ENCODE measurements at places on chromosomes 6 and 20.

GRCh38 chr6:11143394-11144371 lies 32.2 kb upstream of the ERVFRD-1 start:
- no peak for DNase-seq

GRCh38 chr6:51792273-51793030 lies 295.0 kb downstream of the PKHD1 start:
- DNase-seq = no peak

- DNase-seq = no peak
These were observed 57.7 kb upstream of the UST start for GRCh38 chr6:148689168-148689567.

DNA sequence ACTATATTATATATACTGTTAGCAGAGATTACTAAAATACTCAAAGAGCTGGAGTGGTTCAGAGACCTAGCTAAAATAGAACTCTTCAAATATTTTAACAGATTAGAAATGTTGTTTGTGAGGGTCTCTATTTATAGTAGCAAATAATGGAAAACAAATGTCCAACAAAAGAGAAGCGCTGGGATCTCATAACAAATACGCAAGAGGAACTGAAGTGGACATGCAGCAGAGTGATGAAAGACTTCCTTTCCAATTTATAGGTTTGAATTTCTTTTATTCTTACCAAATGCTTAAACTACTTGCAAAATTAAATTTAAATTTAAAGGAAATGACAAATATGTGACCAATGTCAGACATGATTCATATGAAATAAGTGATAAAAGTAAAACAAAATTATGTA lies 49.9 kb downstream of the PIGU start:
- no peak for DNase-seq

GRCh38 chr6:88626460-88626859 lies 337.0 kb downstream of the RNGTT start:
- DNase-seq = no peak

- no peak for DNase-seq
These were observed 59.6 kb upstream of the QKI start for GRCh38 chr6:163354761-163355425.

DNA sequence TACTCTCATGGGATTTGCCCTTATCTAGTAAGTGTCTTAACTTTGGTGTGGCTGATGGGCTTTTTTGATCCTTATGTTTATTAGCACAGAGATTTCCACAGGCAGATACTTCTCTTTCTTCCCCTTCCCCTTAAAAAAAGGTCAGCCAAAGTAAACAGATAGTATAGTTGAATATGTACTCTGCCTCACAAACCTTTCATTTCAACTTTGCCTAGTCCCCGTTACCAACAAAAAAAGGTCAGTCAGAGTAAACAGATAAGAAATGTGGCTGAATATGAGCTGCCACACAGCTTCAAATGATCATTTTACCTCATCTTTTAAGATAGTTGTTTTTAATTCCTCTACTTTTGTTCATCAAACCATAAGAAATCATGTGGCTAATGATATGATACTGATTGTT lies 34.1 kb upstream of the SLC35D3 start:
- no peak for DNase-seq

DNA sequence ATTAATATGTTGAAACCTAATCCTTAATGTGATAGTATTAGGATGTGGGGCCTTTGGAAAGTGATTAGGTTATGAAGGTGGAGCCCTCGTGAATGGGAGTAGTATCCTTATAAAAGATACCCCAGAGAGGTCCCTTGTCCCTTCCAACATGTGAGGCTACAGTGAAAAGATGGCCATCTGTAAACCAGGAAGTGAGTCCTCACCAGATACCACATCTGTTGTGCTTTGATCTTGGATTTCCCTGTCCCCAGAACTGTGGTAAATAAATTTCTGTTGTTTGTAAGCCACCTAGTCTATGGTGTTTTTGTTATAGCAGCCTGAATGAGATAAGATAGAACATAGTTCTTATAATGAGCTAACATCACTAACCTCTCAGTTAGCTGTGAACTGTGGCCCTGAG lies 16.6 kb upstream of the CALHM6 start:
- no peak for DNase-seq

GRCh38 chr6:129578315-129578714 lies 131.7 kb downstream of the ARHGAP18 start:
- no peak for DNase-seq

DNA sequence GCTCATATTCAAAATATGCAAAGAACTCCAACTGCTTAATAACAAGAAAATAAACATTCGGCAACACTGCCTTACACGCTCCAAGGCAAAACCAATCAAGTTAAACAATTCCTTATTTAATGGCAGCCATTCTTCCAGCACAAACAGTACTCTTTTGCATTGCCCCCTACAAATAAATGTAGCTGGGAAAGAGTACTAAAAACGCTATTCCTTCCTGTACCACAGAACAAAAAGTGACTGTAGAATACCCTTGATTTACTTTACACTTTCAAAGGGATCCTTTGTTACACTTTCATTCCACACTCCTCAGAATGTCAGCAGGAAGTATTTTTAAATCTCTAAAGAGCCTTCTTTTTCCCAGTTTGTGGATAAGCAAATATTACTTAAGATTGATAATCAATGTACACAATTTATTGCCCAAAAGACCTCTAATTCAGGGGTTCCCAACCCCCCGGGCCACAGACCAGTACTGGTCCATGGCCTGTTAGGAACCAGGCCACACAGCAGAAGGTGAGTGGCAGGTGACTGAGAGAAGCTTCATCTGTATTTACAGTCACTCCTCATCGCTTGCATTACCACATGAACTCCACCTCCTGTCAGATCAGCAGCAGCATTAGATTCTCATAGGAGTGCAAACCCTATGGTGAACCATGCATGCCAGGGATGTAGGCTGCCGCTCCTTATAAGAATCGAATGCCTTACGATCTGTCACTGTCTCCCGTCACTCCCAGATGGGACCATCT lies 51.6 kb downstream of the MBOAT1 start:
- no peak for DNase-seq

- no peak for DNase-seq
These were observed 35.3 kb downstream of the NEDD9 start for GRCh38 chr6:11197175-11197536.

DNA sequence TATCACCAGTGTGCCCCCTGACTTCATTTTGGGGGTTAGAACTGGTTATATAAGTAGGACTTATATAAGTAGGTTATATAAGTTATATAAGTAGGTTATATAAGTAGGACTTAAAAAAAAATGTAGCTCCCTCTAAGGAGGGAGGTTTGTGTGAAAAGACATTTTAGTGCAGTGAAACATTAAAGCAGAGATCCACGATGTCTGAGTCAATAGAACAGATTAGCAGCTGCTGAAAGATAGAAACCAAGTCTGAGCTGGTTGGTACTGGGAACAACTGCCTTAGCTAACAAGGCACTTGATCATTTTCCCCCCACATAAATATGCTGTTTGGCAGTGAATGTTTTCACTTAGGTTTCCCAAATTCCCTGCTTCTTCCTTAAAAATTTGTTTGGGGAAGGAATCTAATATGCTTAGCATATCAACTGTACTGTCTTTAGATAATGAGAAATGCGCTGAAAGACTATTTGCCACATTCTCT lies 2.1 kb upstream of the RPS12 start:
- DNase-seq = no peak

- DNase-seq = no peak
These were observed 77.2 kb downstream of the DNAH8 start for GRCh38 chr6:38792356-38792755.

GRCh38 chr6:26240157-26241032 lies 124.6 kb upstream of the BTN3A2 start:
- no peak for DNase-seq

DNA sequence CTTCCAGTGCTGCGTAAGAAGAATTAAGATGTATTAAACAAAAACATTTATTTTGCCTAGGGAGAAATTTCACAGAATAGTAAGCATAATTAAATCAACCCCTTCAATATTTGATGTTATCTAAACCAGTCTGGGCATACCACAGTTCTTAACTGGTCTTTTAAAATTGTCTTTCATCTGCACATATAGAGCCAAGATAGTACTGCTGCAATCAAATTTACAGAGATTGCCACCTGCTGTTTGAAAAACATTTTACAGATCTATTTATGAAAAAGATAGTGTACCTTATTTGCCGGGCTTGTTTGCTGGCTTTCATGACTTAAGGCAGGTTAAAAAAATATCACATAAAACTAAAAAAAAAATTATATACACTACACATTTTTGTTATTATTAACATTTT lies 323.2 kb downstream of the ADGRB3 start:
- no peak for DNase-seq

- no peak for DNase-seq
These were observed 117.9 kb upstream of the THBS2 start for GRCh38 chr6:169371344-169372127.

- DNase-seq = no peak
These were observed 28.3 kb upstream of the NHSL1 start for GRCh38 chr6:138527411-138528088.

DNA sequence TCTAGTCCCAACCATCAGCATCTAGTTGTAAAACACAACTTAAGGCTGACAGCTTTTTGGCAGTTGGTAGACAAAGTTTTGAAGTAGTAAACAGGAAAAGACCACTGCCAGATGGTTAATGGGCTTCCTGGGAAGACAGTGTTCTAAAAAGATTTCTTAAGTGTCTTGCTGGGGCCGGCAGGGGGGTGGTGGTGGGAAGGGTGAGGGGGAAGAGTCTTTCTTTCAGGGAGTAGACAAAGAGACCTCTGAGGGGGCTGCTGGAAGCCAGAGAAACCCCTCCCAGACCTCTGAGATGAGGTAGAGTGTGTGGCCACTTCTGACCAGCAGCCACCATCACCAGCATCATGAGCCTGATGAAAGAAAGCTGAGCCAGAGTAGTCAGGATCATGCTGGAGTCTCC lies 784.9 kb downstream of the TENT5A start:
- DNase-seq = no peak

GRCh38 chr20:58876437-58876836 lies 23.9 kb downstream of the GNAS start:
- DNase-seq = no peak

DNA sequence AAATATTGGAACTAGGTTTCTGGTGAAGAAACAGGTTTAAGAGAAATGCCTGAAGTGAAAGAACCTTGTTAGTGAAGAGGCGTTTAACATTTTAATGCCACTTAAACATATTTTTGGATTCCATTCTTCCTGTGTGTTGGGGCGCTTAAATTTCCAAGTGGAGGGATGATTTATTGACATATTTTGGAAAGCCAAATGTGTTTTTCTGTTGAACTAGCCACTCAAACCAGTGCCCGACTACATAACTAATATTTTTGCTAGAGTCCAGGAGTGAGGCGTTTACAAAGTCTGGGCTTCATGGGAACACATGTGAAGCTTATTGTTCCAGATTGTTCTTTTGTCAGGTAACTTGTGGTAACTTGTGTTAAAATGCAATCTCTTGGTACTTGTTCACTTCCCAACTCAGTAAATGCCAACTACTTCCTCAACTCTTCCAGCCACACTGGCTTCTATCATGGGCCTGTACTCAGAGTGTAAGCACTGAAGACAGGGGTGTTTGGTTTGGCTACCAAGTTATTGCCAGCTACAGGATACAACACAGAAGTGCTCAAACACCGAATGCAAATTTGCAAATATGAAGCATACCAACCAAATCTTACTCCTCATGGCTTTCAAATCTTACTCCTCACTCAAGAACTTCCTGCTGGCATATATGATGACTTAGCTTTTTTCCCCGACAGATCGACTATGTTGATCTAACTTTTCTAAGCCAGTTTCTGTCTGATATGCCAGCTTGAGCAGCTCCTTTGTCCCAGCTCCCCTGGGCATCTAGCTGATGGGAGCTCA lies 2.0 kb upstream of the ZNFX1 start:
- no peak for DNase-seq

DNA sequence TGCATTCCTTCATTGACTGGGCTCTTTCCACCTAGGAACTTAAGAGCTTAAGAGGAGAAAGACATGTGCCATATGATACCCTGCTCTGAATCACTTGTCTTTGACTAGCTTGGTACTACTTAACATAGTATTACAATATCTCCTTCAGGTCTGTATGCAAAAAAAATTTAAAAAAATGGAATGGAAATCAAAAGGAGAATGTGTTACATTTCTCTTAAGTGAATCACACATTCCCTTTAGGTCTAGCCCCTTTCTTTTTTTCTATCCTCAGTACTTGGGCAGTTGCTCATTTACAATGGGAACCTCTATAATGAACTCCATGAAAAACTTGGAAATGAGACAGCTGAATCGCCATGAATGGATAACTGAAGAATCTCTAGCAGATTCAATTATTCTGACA lies 53.8 kb downstream of the SLC35F1 start:
- DNase-seq = no peak

- no peak for DNase-seq
These were observed 7.2 kb downstream of the BTBD3 start for GRCh38 chr20:11924923-11925322.

- DNase-seq = no peak
These were observed 11.0 kb downstream of the TRIM10 start for GRCh38 chr6:30149858-30150550.

GRCh38 chr20:63657937-63658748 lies at the start of gene RTEL1:
RTEL1 (plus strand) TSS chr20:63658312; CDS start chr20:63659403, 1,091 bp downstream.
- DNase-seq = peak; percentile 81

DNA sequence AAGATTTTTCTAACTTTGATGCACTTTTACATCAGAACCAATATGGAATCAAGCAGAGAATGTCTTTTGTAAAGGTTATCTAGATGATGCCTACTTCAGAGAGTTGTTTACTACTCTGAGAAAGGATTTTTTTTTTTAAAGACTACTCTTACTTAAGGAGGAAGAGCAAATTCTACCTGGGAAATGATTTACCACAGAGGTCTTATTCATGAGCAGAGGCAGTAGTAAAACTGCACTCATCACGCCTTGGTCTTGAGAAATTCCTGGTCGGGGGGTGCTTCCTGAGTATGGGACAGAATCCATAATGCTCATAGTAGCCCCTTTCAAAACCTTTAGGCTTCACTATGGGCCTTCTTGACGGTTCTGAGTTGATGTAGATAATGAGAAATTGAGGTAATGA lies 241.8 kb upstream of the PREP start:
- DNase-seq = no peak

- no peak for DNase-seq
These were observed 315 bp upstream of the PDE10A start for GRCh38 chr6:165663377-165663735.

- DNase-seq = no peak
These were observed 50.3 kb upstream of the BTBD3 start for GRCh38 chr20:11867291-11867919.

DNA sequence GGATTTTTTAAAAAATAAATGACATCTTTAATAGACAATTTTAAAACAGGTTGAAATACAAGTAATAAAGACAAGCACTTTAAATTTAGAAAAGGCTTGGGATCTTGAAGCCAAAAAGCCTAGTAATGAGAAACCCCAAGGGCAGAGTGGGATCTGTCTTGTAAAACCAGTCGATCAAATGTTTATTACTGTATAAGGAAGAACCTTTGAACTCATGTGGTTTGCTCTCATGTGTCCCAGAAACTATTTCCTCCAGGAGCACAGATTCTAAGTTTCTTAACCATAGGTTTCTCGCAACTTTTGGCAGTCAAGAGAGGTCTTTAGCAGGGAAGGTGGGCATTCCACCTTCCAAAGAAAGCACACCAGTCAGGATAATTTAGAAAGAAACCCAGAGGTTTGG lies 541.7 kb upstream of the BTBD3 start:
- no peak for DNase-seq

All from activated T-helper 9 cell treated with anti-CD3 and anti-CD28 coated beads, Interleukin-2, amount 50 U/mL, for 16 hours (primary cell).